CD4-positive, alpha-beta memory T cell (primary cell): ENCODE measurements at places on chromosomes 12 and 14.
A peak's percentile ranks its signal among the peaks of the same experiment; 100 is the strongest.

- no peak for DNase-seq
Observed at GRCh38 chr14:76963372-76963771, 65.1 kb downstream of the IRF2BPL start.

- no peak for DNase-seq
Observed at GRCh38 chr12:70966996-70967790, 46.7 kb upstream of the PTPRR start.

GRCh38 chr14:56202256-56202655, 84.0 kb downstream of the PELI2 start:
- DNase-seq = no peak

GRCh38 chr14:93962701-93963601, 13.4 kb downstream of the ASB2 start:
- DNase-seq = peak; percentile 70

DNA sequence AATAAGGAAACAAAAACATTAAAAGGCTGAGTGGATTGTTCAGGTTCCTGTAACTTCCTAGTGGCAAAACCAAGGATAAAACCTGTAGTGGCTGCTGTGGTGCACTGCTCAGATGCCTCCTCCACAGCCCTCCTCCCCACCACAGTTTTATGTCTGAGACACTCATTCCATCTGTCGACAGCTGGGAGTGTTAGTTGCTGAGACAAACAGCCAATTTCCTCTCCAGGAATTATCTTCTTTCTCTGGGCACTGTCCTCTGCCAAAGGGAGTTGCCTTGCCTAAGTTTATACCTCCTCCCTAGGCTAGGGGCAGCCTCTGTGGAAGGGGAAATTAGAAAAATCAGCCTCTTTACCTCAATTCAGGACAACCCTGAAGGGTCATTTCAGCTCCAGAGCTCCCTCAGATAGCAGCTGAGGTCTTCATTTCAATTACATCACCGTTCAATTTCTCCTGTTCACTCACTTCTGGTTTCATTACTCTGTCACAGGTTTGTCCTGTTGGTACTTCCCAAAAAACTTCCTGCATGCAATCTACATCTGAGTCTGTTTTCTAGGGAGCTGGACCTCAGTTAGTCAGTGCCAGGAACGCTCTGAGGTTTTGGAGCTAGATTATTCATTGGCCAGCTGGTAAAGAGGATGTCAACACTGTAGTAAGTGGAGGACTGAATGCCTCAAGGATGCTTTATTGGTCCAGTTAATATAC, 74.9 kb upstream of the ATP2B1 start:
- no peak for DNase-seq

DNA sequence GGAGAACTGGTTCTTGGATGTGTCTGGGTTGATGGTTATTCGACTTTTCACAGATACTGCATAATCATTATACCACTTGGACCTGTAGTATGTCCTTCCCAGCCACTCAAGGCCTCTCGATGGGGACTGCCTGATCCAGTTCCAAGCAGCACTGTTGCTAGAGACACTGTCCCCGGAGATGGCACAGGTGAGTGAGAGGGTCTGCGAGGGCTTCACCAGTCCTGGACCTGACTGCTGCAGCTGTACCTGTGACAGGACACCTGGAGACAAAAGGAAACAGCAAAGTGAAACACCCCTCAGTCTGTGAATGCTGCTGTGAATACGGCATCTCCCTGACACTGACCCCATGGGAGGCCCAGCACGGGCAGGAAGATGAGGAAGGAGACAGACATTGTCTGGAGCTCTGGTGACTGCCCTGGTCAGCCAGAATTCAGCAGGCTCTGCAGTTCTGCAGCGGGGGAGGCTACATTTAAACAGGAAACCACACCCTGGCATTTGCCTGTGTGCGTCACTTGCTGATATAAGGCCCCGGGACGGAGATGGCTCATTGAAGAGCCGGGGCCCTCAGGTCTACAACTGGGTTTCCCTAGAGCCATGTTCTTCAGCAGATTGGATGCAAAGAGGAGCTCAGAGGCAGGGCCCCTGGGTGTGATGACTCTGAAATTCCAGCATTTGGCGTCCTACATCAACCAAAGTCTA, 413.6 kb downstream of the TMEM121 start:
- peak; percentile 17 for DNase-seq

- no peak for DNase-seq
Observed at GRCh38 chr14:80754696-80755095, 186.8 kb downstream of the CEP128 start.

GRCh38 chr14:68137704-68138619, 318.4 kb downstream of the RAD51B start:
- no peak for DNase-seq

DNA sequence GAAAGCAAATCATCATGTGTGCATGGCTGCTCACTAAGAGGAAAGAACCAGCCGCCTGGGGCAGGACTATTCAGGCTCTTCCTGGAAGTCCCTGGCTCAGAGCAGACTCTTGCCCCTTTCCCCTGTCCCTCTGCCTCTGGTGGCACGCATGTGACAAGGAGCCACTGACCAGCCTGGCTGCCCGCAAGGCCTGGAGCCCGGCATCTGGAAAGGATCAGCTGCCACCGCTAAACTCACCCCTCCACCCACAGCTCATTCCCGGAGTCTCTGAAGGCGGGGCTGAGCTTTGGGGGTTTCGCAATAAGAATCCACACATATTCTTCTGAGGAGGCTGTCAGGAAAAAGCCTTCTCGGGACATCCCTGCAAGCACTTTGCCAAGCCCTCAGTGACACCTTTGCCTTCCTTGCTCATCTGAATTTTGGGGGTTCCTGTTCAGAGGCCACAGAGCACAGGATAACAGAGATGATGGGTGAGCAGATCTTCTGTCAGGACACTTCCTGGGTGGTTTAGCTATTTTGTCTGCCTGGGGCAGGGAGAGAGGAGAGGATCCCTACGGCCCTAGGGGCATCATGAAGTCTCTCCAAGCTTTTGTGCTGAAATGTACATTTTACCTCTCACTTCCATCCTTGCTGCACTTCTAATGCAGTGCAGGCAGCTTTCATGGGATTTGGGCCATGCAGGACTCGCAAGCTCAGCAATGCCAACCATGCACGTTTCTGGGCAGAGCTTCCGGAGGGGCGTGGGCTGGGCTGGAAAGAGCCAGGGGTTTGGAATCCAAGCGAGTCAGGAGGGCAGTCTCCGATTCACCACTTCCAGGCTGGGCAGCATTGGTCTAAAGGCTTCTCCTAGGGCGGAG, 124.8 kb upstream of the MAP1LC3B2 start:
- DNase-seq = no peak

- peak; percentile 71 for DNase-seq
Observed at GRCh38 chr12:57756406-57757341, 1.8 kb downstream of the MARCHF9 start.
